ENCODE measurements at places on chromosomes 16 and 17.
A peak's percentile ranks its signal among the peaks of the same experiment; 100 is the strongest.

- DNase-seq = no peak
Observed at GRCh38 chr17:47719411-47720152, 13.5 kb upstream of the TBX21 start.

- DNase-seq = no peak
Observed at GRCh38 chr16:83727018-83727417, 80.8 kb upstream of the HSBP1 start.

GRCh38 chr17:17269926-17270773 is 10.9 kb downstream of the COPS3 start:
- DNase-seq = no peak

DNA sequence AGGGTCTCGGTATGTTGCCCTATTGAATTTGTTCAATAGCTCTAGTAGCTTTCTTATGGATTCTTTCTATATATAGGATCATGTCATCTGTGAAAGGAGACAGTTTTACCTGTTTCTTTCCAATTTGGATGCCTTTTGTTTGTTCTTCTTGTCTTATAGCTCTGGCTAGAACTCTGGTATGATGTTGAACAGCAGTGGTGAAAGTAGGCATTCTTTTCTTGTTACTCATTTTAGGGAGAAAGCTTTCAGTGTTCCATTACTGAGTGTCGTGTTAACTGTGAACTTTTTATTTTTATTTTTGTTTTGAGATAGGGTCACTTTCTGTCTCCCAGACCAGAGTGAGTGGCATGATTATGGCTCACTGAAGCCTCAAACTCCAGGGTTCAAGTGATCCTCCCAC is 21.2 kb downstream of the EFCAB5 start:
- DNase-seq = no peak

- DNase-seq = no peak
Observed at GRCh38 chr17:83146347-83146746, 66.9 kb downstream of the METRNL start.

- no peak for DNase-seq
Observed at GRCh38 chr17:78539781-78540180, 37.4 kb downstream of the DNAH17 start.

DNA sequence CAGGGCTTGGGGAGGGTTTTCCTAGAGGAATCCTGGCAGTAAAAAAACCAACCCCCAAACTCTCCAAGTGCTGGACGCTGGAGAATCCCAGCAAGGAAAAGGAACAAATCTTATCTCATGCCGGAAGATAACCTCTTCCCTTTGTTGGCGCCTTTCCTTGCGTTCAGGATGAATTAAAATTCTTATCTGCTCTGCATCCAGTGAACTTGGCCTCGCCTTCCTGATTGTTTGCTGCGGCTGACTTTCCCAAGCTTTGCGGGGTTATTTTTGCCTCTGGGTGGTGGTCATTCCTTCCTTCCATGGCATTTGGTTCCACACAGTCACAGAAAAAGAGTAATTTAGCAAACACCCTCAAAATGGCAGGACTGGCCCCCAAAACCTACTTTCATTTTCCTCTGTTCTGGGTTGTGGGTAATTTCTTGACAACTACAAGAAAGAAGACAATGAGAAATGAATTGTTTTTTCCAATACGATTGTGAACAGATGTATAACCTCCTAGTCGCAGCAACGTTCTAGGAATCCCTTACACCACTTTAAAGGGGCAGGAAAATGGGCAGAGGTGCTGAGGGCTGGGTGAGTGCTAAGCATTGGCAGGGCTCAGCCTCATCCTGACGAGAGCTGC is 77.8 kb downstream of the MRC2 start:
- no peak for DNase-seq

DNA sequence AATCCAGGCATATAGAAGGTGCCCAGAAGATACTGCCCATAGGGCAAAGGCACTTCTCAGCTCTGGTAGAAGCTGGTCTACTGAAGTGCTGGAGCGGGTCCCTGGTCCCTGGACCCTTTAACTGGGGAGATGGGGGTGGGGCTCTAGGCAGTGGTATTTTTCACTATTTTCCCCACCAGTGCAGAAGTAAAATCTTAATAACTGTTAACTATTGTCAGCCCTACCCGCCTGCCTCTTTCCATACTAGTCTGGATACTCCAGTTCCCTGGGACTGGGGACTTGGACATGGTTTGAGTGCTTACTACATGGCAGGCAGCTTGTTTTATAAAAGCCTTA is 24.6 kb downstream of the IGF2BP1 start:
- DNase-seq = no peak

- peak; percentile 65 for DNase-seq
Observed at GRCh38 chr17:76772842-76773525, 35.1 kb downstream of the MFSD11 start.

- no peak for DNase-seq
Observed at GRCh38 chr17:60168654-60169053, 18.9 kb downstream of the CA4 start.

GRCh38 chr17:41633556-41634199 is 9.3 kb upstream of the KRT17 start:
- no peak for DNase-seq

DNA sequence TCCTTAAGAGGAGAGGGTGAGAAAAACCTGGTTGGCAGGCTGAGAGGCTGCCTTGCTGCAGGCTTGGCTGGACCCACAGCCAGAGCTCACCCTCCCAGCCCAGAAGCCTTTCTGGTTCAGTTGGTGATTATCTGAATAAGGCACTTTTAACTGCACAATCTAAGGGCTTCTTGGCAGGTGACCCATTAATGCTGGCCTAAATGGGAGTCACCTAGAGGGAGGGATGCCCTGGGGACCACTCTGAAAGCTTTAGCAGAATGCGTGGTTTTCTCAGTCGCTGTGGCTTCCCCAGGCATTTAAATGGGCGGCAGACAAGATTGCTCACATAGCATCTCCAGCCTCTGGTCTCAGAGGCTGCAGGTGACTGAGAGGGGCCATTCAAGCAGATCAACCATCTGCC is 33.2 kb upstream of the SHISA9 start:
- no peak for DNase-seq
